ENCODE measurements at places on chromosomes 4 and X. TPM values are rescaled to one million over a fixed set of nuclear protein-coding genes. Genes with fewer than 3 reads are reported as not detected.

The ATP10D gene
- total RNA-seq: 43.7 TPM

The SERPINA7 gene
- total RNA-seq: not detected

The TREX2 gene
- total RNA-seq: not detected

The SPARCL1 gene
- total RNA-seq: not detected

The IBSP gene
- not detected for total RNA-seq

The CCDC149 gene
- total RNA-seq: 18.3 TPM

The ITIH6 gene
- total RNA-seq: not detected

The DBET gene
- total RNA-seq: not detected

The PITX2 gene
- total RNA-seq: 0.18 TPM

The LRBA gene
- 44.2 TPM for total RNA-seq

The DRD5 gene
- total RNA-seq: not detected

The MAOA gene
- total RNA-seq: 4.7 TPM

The UGT2B15 gene
- total RNA-seq: not detected

The ART3 gene
- total RNA-seq: not detected

The UCP1 gene
- total RNA-seq: not detected

The PARM1 gene
- 0.63 TPM for total RNA-seq

The GRPEL1 gene
- total RNA-seq: 8.6 TPM

The CSAG3 gene
- total RNA-seq: not detected

The ZFYVE28 gene
- 14.0 TPM for total RNA-seq

The RASSF6 gene
- total RNA-seq: not detected

The KLF8 gene
- 0.90 TPM for total RNA-seq

The AMTN gene
- not detected for total RNA-seq

The CSAG2 gene
- not detected for total RNA-seq

The CT45A10 gene
- not detected for total RNA-seq

The ANOS1 gene
- total RNA-seq: 7.5 TPM

The NALF2 gene
- not detected for total RNA-seq

The IL15 gene
- total RNA-seq: 2.3 TPM

The TLR10 gene
- not detected for total RNA-seq

The NDP gene
- total RNA-seq: 0.41 TPM

The ARHGAP36 gene
- total RNA-seq: not detected

The TMSB15A gene
- not detected for total RNA-seq

The CCDC110 gene
- total RNA-seq: 4.2 TPM

The FGFBP1 gene
- not detected for total RNA-seq

The ARHGAP10 gene
- total RNA-seq: 45.0 TPM

The STATH gene
- not detected for total RNA-seq

The PACRGL gene
- total RNA-seq: 20.3 TPM

The FAM9C gene
- total RNA-seq: not detected

The RPL9 gene
- 2,655 TPM for total RNA-seq

The FGF5 gene
- 0.98 TPM for total RNA-seq

The TEX11 gene
- total RNA-seq: not detected

The ABCG2 gene
- 0.90 TPM for total RNA-seq

The SEPSECS gene
- 8.8 TPM for total RNA-seq

The TBX22 gene
- not detected for total RNA-seq

The SLC39A8 gene
- total RNA-seq: 14.7 TPM

The KLB gene
- total RNA-seq: not detected

The CXCL10 gene
- total RNA-seq: not detected

The SORBS2 gene
- 2.8 TPM for total RNA-seq

The SPANXC gene
- not detected for total RNA-seq

The PABPC1L2B gene
- not detected for total RNA-seq

Measured in fibroblast of the aortic adventitia (primary cell).